Astrocyte of the cerebellum (primary cell): ENCODE measurements at places on chromosomes 5 and 9.

- DNase-seq = no peak
Measured at GRCh38 chr9:2465921-2466460, 155.6 kb upstream of the VLDLR start.

DNA sequence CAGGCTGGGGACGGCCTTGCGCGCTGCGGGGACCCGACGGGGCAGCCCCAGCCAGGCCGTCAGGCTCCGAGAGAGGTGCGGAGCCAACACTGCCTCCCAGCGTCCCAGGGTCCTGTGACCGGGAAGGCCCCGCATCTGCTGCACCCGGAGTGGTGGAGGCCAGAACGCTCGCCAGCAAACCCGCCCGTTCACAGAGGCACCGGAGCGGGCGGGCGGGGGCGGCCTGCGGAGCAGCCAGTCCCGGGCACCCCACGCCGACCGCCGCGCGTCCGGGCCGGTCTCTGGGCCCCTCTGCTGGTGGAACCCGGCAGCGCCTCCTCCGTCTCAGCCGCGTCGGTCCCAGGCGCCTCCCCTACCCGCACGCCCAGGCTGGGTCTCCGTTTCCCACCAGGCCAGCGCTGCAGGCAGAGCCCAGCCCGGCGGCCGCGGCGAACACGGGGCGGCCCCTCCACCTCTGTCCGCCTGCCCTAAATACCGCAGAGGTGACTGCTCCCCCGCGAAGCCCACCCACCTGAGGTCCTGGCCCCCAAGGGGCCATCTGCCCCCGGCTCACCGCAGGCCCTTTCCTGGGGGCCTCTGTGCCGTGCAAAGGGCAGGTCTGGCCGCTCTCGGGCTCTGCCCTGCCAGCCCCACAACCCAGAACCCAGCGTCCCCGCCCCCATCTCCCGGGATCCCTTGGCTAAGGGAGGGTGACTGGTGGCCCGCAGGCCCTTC, 15.9 kb downstream of the EXD3 start:
- no peak for DNase-seq

- no peak for DNase-seq
Measured at GRCh38 chr5:132378580-132378979, 9.1 kb downstream of the SLC22A5 start.

GRCh38 chr9:81370650-81371049, 318.7 kb downstream of the TLE1 start:
- no peak for DNase-seq

DNA sequence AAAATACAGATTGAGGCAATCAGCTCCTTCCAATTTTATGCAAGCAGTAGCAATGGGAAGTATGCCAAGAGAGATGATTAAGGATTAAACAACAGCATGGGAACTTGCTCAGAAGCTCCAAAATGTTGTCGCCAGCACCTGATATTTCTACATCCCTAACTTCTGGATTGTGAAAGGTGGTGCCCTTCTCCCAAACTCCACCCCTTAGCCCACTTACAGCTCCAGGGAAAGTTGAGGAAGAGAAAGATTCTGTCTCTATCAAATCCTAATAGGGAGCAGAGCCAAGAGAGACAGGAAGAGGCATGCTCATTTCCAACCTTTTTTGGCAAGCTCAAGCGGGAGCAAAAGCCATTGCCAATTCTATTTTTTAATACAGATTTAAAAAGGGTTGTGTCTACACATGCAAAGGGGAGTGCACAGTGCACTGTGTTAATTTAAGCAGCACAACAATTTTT, 92.4 kb upstream of the NR3C1 start:
- peak; percentile 47 for DNase-seq

DNA sequence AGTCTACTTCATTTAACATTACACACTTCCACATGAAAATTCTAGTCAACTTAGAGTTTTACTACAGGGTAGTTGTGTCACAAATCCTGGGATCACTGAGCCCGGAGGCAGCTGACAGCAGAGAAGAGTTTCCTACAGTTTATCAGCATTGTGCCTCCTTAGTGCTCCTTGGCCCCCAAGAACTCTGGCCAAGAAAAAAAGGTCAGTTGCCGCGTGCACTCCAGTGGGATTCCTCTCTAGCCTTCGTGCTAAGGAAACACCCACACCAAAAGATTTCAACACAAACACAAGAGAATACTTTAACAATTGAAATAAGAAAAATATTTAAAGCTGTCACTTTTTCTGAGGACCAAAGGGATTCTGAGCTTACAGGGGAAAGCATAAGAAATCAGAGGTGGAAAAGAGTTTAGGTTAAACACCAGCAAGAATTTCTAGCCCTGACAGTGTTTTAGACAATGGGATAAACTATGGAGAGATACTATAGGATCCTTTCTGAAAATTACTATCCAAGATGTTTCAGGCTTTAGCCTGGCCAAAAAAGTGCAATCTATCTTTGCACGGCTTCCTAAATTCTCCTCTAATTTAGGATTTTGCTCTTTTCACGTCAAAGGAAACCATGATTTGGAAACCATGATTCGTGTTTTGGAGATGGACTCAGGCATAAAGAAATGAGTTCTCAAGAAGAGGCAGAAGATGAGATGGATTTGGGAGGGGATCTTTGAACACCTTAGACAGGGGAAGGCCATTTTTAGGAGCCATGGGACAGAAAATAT, 606.8 kb downstream of the RAB3C start:
- no peak for DNase-seq

GRCh38 chr5:57435701-57436134, 46.9 kb downstream of the ACTBL2 start:
- DNase-seq = peak; percentile 98

- DNase-seq = no peak
Measured at GRCh38 chr5:83834306-83834705, 113.7 kb upstream of the HAPLN1 start.

DNA sequence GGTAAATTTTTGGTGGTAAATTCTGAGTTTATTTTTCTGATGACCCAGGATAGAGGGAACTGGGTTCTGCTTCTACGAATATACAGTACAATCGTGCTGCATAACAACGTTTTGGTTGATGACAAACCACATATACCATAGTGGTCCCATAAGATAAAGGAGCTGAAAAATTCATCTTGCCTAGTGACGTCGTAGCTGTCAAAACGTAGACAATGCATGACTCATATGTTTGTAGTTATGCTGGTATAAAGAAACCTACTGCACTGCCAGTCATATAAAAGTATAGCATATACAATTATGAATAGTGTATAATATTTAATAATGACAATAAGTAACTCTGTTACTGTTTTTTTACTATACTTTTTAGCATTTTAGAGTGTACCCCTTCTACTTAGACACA, 244.0 kb downstream of the GAS1 start:
- DNase-seq = no peak

GRCh38 chr9:122122903-122123632, 30.0 kb upstream of the TTLL11 start:
- DNase-seq = peak; percentile 43

- DNase-seq = no peak
Measured at GRCh38 chr9:80883826-80884579, 805.3 kb downstream of the TLE1 start.

DNA sequence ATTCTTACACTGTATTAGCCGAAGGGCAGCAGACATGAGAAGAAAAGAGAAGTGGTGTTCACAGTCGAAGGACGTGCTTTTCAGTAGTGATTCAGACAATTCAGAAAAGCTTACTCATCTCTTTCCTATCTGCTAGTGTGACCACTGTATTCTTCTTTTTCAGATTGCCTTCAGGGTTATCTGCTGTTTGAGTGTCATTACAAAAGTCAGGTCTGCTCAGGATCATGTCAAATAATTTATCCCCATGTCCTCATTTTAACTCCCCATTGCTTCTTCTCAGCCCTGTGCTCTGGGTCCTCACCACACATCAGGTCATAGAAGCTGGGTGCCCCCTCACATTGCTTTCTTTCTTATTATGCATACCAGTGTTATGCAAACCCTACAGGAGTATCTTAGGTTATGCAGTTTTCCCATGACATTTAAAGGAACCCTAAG, 394.0 kb downstream of the CETN3 start:
- no peak for DNase-seq

GRCh38 chr9:70761139-70761670, 346.7 kb upstream of the KLF9 start:
- DNase-seq = no peak

DNA sequence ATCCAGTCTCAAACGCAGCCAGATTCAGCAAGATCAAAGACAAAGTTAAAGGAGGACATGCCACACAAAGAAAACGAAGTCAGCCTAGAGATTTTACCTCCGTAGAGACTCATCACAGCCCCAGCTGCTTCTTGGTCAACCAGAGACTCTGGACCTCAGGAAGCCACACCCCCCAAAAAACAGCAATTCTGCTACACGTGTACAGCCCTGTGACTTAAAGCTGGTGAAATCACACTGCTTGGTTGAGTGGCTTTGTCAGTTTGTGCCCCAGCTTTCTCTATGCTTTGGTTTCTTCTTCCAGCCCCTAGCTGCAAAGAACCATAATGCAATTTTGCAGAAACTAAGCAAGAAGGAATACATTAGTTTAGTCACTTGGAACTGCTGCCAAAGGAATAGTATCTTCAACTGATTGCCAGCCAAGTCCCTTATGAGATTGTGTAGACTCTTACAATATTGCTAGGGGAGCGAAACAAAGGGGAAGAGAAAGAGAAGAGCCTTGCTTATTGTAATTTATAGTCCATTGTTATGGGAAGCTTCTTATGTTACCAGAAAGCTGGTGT, 158.8 kb upstream of the ZNF462 start:
- DNase-seq = no peak

DNA sequence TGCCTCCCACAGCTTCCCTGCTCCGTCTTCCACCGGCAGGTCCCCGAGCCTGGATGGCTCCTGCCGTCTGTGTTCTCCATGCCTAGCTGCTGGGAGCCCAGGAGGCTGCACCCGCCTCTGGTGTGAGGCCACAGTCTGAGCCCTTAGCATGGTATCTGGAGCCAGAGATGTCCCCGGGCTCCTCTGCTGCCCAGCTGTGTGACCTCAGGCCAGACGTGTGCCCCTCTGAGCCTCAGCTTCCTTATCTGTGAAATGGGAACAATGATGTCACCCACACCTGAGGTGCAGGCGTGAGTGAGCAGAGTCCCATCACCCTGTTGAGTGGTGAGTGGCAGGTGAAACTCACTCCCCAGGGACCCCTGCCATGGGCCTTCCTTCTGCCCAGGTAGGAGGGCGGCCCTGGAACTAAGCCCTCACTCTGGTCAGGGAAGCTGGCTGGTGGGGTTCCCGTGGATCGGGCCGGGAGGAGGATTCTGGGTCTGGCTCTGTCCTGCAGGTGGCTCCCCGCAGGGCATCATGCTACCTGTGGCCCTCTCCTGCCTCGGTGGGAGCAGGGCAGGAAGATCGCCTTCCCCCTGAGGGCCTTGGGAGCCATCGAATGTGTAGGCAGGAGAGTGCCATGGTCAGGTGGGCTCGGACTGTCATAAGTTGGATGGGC, 239.0 kb downstream of the PBX3 start:
- DNase-seq = no peak

DNA sequence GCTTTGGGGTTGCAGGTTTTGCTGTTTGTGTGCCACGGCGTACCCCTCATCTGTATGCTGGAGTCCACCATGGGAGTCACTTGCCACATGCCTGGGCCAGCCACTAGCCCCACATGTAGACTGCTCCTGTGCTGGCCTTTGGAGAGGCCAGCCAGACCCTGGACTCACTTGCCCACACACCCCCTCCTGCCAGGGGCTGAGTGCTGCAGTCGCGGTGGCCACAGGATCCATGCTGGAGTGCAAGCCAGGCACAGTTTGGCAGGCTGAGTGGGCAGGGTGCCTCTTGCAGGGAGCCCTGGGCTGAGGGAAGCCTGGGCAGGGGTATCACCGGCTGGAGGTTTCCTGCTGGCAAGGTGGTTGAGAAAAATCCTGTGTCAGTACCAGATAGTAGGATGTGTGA, 25.6 kb upstream of the GCNT1 start:
- DNase-seq = no peak

DNA sequence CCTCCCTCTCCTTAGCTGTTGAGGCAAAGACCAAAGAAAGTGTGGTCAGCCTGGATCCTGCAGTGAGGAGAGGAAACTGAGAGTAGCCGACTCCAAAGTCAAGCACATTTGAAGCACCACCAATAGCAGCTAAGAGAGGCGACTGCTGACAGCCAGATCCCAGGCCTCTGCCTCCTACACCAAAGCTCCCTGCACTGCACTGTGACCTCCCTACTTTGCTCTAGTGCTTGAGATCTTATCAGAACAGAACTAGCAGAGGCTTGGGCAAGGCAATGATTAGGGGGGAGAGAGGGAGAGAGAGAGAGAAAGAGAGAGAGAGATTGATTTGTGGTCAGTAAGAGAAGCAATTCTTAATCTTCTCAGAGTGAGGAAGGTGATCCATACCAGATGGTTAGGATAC, 216.3 kb downstream of the CDK5RAP2 start:
- no peak for DNase-seq

GRCh38 chr5:103223031-103223955, 35.3 kb upstream of the MACIR start:
- no peak for DNase-seq

DNA sequence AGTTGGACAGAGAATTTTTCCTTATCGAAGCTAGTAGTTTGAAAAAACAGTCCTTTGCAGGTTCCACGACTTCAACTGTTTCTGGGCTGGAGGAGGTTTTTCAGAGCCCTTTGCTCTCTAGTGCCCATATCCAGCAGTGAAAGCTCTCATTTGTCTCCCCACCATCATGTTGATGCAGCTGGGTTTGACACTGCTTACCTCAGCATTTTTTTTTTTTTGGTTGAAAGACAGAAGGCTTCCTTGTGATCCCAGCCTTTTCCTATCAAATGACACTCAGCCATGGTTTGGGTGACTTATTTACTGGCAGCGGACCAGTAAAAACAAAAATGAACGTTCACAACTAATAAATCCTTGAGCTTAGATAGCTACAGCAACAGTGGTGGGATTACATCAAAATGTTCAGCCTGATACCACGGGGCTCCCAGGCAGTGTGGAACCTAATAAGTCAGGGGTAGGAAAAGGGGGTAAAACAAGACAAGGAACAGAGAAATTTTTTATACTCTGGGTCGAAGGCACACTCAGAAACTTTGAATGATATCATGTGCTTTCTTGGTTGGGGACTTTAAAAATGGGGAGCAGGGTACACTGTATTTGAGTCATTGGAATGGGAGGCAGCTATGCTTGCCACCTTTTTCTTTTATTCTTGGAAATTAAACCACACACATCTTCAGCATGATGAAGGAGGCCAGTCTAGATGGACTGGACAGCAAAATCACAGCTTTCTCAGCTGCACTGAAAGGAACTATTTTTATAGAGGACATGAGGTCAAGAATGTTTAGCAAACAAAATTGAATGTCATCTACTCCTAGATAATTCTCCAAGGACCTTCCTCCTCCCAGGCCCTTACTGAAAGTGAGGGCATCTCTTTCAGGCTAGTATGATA, 308.9 kb upstream of the MPDZ start:
- no peak for DNase-seq

GRCh38 chr5:150341331-150341730, 16.2 kb upstream of the TCOF1 start:
- no peak for DNase-seq

DNA sequence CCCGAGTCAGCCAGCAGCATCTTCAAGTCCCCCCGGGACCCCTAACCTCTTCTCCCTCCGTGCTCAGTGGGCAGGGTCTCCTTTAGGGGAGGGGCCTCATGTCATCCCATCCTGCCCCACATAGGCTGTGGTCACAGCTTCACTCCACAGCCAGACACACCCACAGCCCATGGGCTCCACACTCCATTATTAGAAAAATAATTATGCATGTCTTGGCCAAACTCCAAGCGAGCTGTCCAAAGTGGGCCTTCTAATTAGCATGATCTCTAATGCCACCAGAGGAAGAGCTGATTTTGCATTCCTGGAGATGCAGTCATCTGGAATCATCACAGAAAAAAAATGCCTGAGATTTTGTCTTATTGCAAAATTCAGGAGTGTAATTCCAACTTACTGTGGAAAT, 418.2 kb downstream of the IRX2 start:
- no peak for DNase-seq
